ENCODE measurements at places on chromosomes 5 and 9. TPM values are rescaled to one million over a fixed set of nuclear protein-coding genes. Genes with fewer than 3 reads are reported as not detected.

The TUSC1 gene
- total RNA-seq = not detected

The ELAVL2 gene
- total RNA-seq = not detected

The SEPTIN8 gene
- total RNA-seq = 32.8 TPM

The TPPP gene
- 0.53 TPM for total RNA-seq

The TXNDC15 gene
- 29.6 TPM for total RNA-seq

The MTAP gene
- total RNA-seq = 62.3 TPM

The CACFD1 gene
- total RNA-seq = 1.1 TPM

The PCDHGB7 gene
- total RNA-seq = not detected

The GLE1 gene
- 55.6 TPM for total RNA-seq

All from activated CD4-positive, alpha-beta memory T cell treated with anti-CD3 and anti-CD28 coated beads for 36 hours (primary cell).